Activated CD8-positive, alpha-beta memory T cell treated with anti-CD3 and anti-CD28 coated beads, Interleukin-2, amount 10 ng/mL, durations not matched to agents 7 days and 5 days (primary cell): ENCODE measurements at places on chromosomes 3 and 15. TPM values are rescaled to one million over a fixed set of nuclear protein-coding genes. Genes with fewer than 3 reads are reported as not detected.

GRCh38 chr3:32897001-32897601, 54.3 kb upstream of the CCR4 start:
- H3K27ac ChIP-seq = no peak overlapping the region
- peaks cover 81% of the 10 kb centered on the region for H3K27me3 ChIP-seq
- peaks cover 8% of the 10 kb centered on the region for H3K4me1 ChIP-seq
- no peaks in the 10 kb centered on the region for H3K36me3 ChIP-seq

- peaks cover 32% of the 10 kb centered on the region for H3K36me3 ChIP-seq
- H3K27ac ChIP-seq = no peak overlapping the region
- no peaks in the 10 kb centered on the region for H3K27me3 ChIP-seq
- H3K4me1 ChIP-seq = peaks cover 23% of the 10 kb centered on the region
Observed at GRCh38 chr15:68778876-68779275, 41.8 kb downstream of the ANP32A start.

- peaks cover 2% of the 10 kb centered on the region for H3K4me1 ChIP-seq
- H3K4me3 ChIP-seq = no peak overlapping the region
- H3K27me3 ChIP-seq = peaks cover 2% of the 10 kb centered on the region
- no peak for DNase-seq
Observed at GRCh38 chr3:64079369-64080150, 56.3 kb upstream of the PSMD6 start.

The SPTBN5 gene
- 0.54 TPM for total RNA-seq

The LYZL4 gene
- total RNA-seq = not detected

The GP9 gene
- not detected for total RNA-seq

DNA sequence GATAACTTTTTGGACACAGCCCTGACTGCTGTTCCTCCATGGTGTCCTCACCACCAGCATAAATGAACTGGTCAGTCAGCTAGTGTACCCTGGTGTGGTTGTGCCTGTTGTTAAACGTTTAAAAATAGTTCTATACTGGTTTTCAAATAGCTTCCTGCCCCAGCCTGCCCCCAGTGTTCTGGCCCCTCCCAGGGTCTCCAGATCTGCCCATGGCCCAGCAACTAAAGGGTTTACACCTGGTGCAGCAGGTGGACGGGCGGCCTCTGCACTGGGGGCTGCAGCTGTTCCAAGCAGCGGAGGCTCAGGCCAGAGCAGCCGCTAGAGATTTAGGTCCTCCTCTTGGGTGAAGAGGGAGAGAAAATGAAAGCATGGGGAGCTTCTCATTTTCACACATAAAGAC, 6.1 kb upstream of the NR2E3 start:
- peaks cover 11% of the 10 kb centered on the region for H3K27me3 ChIP-seq

GRCh38 chr15:38823263-38823662, 258.6 kb upstream of the RASGRP1 start:
- H3K27me3 ChIP-seq = peaks cover 12% of the 10 kb centered on the region
- no peaks in the 10 kb centered on the region for H3K36me3 ChIP-seq

The GOLGA8T gene
- 0.47 TPM for total RNA-seq

DNA sequence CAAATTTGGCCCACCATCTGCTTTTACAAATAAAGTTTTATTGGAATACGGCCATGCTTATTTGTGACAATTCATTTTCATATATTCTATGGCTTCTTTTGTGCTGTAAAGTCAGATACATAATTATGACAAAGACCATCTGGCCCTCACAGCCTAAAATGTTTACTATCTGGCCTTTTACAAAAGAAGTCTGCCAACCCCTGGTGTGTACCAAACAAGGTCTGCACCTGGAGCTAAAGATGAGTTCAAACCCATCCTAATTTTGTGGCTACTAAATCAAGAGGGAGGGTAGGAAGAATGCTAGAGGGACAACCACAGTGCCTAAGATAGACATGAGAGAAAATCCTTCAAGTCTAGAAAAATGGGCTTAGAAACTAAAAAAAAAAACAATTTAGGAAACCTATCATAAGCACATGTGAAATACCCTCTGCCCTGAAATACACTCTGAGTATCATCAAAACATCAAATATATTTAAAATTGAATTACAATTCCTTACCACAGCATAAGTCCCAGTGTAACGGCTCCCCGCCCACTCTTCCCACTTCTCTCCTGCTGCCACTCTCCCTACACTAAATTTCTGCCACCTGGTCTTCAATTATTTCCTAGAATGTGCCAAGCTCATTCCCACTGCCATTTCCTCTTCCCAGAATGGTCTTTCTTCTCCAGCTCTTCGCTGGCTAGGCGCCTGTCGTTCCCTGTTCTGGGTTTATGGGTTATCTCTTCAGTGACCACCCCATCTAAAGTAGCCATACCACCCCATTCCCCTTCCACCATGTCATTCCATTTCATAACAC, 950.7 kb upstream of the CFAP20DC start:
- no peak for DNase-seq
- H3K27me3 ChIP-seq = no peaks in the 10 kb centered on the region
- peaks cover 3% of the 10 kb centered on the region for H3K36me3 ChIP-seq

GRCh38 chr3:31132132-31132769, 237.8 kb upstream of the GADL1 start:
- peaks cover 7% of the 10 kb centered on the region for H3K4me1 ChIP-seq
- no peak overlapping the region for H3K27ac ChIP-seq
- no peak for DNase-seq
- H3K27me3 ChIP-seq = peaks cover 4% of the 10 kb centered on the region
- H3K4me3 ChIP-seq = no peak overlapping the region

The UQCC5 gene
- 15.5 TPM for total RNA-seq

GRCh38 chr3:157858821-157859220, 247.4 kb downstream of the SHOX2 start:
- DNase-seq = no peak
- no peaks in the 10 kb centered on the region for H3K4me1 ChIP-seq
- H3K4me3 ChIP-seq = no peak overlapping the region
- no peak overlapping the region for H3K27ac ChIP-seq
